ENCODE measurements at places on chromosomes 13 and 19.

DNA sequence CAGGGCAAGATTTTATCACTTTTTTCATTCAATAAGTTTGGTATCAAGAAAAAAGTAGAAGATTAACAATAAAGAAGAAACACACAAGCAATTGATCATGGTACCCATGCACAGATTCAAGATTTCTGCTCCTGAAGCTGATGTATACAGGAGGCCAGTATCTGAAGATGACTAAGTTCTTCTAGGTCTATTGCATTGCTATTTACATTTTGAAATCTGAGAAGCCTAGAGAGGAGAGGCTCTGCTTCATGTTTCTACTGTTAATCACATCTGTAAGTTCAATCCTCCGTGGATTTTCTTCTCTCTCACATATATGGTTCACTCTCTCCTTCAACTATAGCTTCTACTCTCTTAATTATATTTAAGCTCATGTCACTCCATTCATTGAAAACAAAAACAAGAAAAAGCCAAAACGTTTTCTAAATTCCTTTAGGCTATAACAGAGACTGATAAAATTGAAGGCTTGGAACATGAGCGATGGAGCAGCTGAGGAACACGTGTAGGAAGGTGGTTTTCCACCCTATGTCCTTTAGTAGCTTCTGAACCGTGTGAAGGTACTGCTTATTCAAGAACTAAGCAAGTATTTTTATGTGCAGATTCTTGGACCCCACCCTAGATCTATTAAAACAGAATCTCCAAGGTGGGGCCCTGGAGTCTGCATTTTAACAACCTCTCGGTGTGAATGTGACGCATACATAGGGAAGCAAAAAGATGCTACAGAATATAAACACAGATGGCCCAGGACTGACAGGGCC lies 198.2 kb downstream of the EFNB2 start:
- DNase-seq: no peak

DNA sequence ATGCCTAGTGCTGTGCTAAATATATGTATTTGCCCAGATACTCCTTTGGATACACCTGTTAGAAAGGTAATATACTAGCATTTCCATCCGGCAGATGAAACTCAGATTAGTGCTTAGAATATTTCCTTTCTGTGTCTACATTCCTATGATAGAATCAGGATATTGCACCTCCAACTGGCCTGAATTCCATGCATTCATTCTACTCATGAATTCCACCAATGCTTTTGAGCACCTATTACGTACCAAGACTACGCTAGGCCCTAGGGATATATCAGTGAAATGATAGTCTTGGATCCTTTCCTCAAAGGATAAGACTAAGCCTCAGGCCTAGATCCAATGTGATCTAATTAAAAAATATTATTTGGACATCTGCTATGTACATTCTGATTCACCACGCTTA lies 223.8 kb upstream of the SERP2 start:
- no peak for DNase-seq

- no peak for DNase-seq
These were observed 3.2 kb downstream of the SYDE1 start for GRCh38 chr19:15110418-15110815.

GRCh38 chr13:75437582-75438318 lies 44.2 kb downstream of the TBC1D4 start:
- DNase-seq: no peak

GRCh38 chr19:2034729-2035589 lies 16.1 kb downstream of the MKNK2 start:
- no peak for DNase-seq

GRCh38 chr13:106690779-106691178 lies 122.8 kb upstream of the ARGLU1 start:
- DNase-seq: no peak

GRCh38 chr19:21482863-21483276 lies 22.5 kb upstream of the ZNF429 start:
- no peak for DNase-seq

GRCh38 chr13:106520251-106521054 lies 15.0 kb downstream of the EFNB2 start:
- DNase-seq: no peak

GRCh38 chr13:59587030-59587429 lies 576.7 kb downstream of the DIAPH3 start:
- no peak for DNase-seq

- no peak for DNase-seq
These were observed 21.5 kb upstream of the SGCG start for GRCh38 chr13:23159205-23159759.

- DNase-seq: no peak
These were observed 259.9 kb downstream of the TBC1D4 start for GRCh38 chr13:75222031-75222430.

DNA sequence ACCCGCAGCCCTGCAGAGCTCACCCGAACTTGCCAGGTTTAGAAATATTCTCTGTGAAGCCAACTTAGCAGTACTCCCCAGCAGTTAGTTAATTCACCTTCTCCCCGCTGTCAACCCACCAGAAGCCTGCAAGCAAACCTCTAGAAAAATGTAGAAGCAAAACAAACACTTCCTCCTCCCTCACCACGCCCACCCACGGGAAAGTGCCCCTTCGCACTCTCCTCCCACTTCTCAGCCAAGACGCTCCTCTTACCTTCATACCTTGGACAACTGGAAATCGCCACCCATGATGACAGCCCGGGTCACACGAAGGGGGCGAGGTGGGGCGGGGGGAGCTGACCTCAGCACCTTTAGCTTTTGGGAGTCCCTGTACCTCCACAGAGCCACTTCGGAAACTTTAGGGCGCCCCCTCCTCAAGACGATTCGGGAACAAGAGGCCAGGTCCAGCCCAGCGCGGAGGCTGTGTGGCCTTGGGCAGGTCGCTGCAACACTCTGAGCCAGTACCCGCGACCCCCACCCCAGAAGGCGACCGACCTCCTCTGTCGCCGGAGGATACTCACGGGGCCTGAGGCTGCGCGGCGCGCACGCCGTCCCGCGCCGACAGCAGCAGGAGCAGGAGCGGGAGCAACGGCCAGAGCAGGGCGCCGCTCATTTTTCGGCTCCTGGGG lies 485 bp downstream of the CPAMD8 start:
- DNase-seq: no peak

GRCh38 chr13:59684105-59684504 lies 479.6 kb downstream of the DIAPH3 start:
- no peak for DNase-seq

- DNase-seq: no peak
These were observed 118.3 kb downstream of the COL4A2 start for GRCh38 chr13:110425444-110425780.

DNA sequence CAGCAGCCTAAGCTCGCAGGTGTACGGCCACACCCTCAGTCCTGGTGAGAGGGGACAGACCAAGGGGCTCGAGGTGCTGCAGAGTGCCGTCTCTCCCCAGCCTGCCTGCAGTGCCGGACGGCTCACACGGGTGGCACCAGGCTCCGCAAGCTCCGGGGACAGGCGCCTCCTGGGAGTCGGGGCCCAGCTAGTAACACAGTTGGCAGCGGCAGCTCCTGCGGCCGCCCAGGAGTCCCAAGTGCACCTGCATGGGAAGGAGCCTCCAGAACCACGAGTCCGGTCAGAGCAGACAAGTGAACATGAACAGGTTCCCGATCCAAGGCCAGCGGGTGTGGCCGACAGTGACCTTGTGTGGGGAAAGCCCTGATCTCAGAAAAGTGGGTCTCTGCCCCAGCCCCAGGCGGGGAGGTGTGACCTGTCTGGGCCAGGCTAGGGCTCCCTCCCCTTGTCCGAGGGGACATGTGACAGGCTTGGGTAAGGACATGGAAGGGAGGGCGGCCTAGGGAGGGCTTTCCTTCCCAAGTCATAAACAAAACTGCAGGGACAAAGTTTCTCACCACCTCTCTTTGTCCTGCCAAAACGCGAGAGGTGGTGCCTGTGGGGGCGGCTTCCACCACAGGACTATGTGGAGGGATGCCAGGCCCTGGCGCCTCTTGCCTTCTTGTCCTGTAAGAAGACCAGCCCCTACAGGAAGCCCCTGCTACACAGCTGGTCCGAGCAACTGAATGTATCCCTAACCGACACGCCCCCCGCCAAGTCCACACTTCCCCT lies 46.5 kb downstream of the MLLT1 start:
- DNase-seq: no peak
